Activated CD8-positive, alpha-beta memory T cell treated with anti-CD3 and anti-CD28 coated beads for 4 hours (primary cell): ENCODE measurements at places on chromosomes 3 and 15.

DNA sequence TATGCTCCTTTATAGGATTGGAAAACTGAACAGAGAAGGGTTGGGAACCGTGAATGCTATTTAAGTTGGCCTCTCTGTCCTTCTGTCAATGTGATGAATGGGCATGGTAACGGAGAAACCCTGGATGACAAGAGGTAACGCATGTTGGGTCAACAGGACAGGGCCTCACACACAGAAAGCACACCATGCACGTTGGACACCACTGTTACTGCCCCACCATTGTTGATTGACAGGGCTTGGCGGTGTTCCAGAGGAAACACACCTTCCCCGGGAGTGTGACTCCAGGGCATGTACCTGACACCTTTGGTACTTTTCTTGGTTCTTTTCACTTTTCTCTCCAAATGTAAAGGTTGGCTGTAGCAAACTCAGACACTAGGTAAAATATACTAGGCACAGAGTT lies 548.5 kb downstream of the OCA2 start:
- no peak for DNase-seq

GRCh38 chr3:188948997-188949389 lies 222.8 kb upstream of the TPRG1 start:
- no peak for DNase-seq

GRCh38 chr3:143090486-143090885 lies 29.1 kb upstream of the CHST2 start:
- no peak for DNase-seq

- no peak for DNase-seq
Measured at GRCh38 chr3:190810957-190811356, 51.5 kb downstream of the GMNC start.

DNA sequence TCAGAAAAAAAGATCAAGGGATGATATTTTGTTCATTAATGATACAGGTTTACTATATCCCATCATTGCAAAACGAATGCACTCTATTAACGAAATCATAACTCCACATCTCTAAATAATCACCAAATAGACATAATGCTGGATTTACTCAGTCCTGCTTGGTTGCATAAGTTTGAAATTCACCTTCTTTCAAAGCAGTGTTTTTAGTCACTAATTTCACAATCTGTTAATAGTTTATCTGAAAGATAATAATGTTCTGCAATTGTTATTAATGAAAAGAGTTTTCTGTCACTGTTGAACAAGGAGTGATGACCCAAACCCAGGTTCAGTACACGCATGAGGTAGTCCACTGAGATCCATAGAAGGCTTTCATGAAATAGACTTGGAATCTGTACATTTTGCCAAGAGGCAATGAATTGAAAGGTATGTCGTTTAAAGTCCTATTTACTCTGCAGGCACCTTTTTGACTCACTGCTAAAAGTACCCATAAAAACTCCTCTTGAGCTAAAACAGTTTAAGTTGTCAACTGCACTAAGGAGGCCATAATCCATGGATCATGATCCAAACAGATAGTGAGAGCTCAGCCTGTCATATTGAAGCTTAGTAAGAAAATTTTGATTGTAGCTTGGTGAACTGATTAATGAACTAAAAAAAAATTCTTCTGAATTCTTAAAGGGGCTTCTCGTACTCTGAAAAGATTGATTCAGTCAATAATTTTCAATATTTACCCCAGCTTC lies 75.6 kb upstream of the MBNL1 start:
- no peak for DNase-seq

DNA sequence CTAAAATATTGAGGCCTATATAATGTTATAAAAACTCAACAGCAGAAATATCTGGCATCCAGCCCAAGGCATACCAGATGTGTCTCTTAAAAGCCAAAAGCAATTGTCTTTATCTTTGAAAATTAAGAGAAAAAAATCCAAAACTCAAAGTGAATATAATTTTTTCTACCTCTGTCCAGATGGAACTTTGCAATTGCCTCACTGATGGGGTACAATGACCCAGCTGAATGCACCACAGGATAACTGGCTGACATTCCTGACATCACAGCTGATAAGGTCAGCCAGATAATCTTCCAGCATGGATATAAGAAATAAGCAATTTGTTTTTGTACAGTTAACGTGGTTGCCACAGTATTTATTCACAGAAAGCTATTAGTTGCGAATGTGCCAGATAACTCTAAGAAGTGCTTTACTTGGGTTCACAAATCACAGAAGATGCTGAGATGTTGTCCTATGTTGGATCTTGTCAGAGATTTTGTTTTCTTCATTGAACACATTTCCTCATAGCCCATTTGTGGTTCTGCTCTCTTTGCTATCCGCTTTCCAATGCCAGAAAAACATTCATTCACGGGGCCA lies 566.9 kb upstream of the CCDC54 start:
- DNase-seq: no peak

DNA sequence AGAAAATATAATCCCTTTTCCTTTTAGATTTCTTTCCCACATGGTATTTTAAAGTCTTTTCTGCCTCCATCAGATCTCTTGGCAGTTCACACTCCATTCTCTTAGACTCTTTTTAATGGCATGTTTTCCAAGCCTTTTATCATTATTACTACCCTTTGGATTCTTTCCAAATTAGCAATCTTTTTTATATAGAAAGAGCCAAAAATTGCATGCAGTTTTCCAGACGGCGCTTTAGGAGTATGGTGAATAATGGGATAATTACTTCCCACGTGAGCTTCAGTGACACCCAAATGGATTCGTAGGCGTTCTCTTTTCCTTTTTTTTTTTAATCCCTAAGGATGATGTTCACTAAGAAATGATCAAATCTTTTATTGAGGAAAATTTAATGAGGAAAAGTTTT lies 354.8 kb upstream of the DNAJC19 start:
- no peak for DNase-seq

DNA sequence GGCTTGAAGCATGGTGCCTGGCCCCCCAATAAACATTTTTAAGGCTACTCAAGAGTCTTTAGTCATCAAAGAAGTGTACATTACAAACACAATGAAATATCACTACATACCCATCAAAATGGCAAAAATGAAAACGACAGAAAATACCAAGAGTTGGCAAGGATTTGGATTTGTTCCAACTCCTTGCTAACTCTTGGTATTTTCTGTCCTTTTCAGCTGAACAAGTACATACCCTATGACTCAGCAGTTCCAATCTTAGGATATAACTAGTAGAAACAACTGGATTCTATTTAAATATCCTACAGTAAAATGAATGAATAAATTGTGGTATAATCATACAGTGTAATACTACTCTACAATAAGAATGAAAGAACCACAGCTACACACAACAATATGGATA lies 25.1 kb upstream of the GABPB1 start:
- no peak for DNase-seq

DNA sequence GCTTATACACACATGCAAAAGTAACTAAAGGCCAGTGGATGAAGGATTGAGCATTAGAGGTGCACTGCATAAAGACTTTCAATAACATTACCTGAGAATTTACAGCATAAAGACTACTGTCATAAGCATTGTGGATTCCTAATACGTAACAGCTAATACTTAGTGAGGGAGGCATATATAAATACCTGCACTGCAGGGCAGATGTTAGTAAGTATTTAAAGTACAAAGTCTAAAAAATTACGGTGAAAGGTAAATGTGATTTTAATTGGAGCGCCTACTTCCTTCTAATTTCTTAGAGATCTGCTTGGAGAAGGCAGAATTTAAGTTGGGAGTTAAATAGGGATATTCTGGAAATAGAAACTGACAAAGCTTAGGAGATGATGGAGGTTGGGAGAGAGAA lies 25.4 kb upstream of the TRPM7 start:
- no peak for DNase-seq
